ENCODE measurements at places on chromosomes 3 and 15. TPM values are rescaled to one million over a fixed set of nuclear protein-coding genes. Genes with fewer than 3 reads are reported as not detected.

Gene KIF7
- 26.4 TPM for total RNA-seq

GRCh38 chr3:123140550-123140949, 61.2 kb upstream of the SEC22A start:
- DNase-seq: no peak

GRCh38 chr3:12987602-12988001, 85.6 kb downstream of the IQSEC1 start:
- no peak for DNase-seq

Gene FGF12
- total RNA-seq: 1.5 TPM

DNA sequence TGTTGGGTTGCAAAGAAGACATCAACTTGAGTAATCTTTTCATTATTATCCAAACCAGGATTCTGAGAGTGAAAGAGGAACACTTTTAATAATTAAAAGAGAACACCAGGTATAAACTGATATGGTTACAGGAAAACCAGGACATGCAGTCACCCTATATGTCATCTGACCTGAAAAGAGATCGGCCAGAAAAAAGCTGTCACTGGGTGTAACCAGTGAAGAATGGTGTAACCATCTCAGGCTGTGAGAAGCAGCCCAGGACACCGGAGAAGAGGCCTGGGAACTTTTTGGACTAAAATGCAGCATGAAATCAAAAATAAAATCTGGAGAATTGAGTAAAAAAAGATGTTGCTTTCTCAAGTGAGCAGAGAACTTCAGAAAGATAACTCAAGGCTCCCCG, 10.1 kb upstream of the CCDC80 start:
- DNase-seq: no peak

Gene SEC22C
- 55.0 TPM for total RNA-seq

Gene ST8SIA2
- total RNA-seq: not detected

All from thoracic aorta (tissue), 2 donors.